ENCODE measurements at places on chromosomes 4 and X. TPM values are rescaled to one million over a fixed set of nuclear protein-coding genes. Genes with fewer than 3 reads are reported as not detected.

The SH3TC1 gene
- total RNA-seq = 71.7 TPM

The PRDM8 gene
- 1.7 TPM for total RNA-seq

DNA sequence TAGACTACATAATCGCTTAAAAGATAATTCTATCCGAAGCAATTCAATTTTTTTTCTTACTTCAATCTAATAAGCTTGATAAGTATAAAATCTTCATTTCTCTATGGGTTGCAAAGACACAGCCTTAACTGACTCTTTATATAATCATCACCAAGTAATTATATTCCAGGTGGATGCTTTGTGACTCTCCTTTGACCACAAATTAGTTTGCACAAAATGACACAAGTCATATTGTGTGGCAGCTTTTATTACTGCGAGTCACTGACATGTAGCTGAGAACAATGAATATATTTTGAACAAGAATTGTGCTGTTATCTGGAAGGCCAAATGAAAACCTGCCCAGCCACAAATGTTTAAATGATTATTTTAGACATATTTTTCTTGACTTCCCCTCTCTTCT is 1727.8 kb downstream of the ARAP2 start:
- DNase-seq = no peak

DNA sequence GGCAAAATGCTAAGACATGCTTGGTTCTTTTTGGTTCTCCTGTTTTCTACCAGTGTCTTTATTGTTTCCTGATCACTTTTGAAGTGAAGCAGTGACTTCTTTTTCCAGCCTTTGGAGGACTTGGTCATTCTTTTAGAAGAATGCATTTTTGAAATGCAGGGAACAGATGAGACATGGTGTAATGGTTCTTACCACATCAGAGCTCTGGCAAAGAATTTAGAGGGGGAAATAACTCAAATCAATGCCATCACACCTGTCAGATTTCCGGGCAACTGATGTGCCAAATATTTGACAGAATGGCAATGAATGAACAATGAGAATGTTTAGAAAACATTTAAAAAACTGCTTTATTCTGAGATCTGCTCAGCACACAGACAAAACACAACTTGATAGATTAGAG is 519.6 kb downstream of the IQCM start:
- no peak for DNase-seq
